ENCODE measurements at places on chromosomes 6 and 20.

GRCh38 chr6:12343440-12344162 lies 53.4 kb downstream of the EDN1 start:
- no peak for DNase-seq

DNA sequence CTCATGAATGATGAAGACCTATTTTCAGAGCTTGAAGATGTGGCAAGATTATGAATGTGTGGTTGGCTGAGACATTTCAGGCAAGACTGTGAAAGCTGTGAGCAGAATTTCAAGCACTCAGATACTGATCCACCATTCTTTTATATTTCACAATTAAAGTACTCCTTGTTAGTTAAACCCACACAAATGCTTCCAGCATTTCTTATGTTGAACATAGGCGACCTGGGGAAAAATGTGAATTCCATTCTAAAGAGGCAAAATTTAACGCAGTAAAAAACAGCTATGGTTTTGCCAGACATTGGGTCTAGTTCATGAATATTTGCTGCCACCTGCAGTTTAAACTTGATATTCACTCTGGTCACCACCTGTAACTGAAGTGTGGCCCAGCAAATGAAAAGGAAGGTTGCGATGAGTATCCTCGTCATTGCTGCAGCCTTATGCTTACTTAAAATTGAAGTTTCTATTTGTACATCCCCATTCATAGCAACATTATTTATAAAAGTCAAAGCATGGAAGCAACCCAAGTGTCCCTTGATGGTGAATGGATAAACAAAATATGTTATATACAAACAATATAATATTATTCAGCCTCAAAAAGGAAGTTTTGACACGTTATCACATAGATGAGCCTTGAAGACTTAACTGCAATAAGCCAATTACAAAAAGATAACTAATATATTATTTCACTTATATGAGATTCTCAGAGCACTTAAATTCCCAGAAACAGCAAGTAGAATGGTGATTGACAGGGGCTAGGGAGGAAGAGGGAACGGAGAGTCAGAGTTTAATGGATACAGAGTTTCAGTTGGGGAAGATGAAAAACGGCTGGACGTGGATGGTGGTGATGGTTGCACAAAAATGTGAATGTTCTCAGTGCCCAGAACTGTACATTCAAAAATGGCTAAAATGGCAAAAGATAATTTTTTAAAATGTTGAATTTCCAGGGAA lies 32.4 kb upstream of the FAM184A start:
- DNase-seq = peak; percentile 62

DNA sequence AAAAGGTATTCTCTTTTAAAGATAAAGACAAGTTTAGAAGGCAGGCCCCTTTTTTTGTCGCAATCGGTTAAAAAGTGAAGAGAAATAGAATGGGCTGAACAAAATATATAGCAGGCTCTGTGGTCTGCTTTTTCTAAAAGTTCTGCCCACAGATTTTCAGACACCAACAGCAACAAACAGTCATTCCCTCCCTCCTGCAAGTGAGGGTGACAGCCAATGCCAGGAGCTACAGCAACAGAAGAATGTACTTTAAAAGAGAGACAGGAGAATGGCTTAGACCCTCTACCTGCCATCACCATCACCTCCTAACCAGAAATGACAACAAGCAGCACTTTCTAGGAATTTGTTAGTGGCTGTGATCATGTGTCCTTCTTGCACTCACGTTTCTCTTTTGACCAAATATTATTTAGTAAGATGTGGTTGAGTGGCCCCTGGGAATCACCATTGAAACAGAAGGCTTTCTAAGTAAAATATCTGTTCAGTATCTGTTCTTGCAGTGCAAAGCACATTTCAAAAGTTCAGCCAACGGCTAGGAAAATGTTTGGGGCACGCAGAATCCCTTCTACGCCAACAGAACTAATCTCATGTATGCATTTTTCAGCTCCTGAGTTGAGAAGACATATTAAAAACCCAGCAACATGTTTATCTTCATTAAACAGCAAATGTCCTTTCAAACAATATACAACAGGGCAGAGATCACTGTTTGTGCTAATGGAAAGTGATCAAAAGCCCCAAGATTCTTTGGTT lies 248.5 kb downstream of the ATXN1 start:
- DNase-seq = no peak

- peak; percentile 82 for DNase-seq
Measured at GRCh38 chr6:28474441-28475219, 31.3 kb upstream of the ZSCAN23 start.

DNA sequence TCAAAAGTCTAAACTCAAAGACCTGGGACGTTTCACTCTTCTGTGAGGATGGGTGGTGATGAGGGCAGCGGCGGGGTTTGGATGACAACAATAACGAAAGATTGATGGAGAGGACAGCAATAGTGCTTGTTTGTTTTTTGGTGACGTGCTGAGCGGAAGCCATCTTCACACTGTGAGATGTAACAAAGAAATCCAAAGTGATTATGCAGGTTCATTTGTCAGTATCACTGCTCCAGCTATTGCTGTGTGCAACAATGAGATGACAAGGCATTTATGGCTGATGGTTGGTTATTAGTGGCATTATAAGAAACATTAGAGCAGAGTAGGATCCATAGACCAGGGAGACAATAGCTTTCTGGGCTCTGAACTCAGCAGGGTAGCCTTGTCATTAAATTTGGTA lies 306.7 kb downstream of the RNF144B start:
- DNase-seq = no peak

- DNase-seq = no peak
Measured at GRCh38 chr6:100271625-100272024, 193.1 kb downstream of the SIM1 start.

GRCh38 chr6:112764377-112764776 lies 417.2 kb downstream of the RFPL4B start:
- DNase-seq = no peak

DNA sequence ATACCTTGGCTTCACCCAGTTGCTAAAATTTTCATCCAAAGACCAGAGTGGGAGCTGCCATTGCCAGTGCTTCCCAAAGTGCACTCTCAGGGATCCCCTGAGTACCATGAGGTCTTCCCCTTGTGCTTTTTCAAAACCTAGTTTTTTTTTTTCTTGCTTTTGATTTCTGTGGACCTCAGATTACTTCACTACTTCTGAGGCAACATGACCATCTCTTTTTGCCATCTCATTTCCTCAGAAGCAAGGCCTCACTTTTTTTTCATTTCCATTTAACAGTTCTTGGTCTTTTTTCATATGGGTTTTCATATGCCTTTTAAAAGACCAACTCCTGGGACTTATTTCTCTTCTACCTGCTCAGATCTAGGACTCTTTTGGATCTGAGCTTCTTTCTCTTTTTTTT lies 64.1 kb upstream of the MMS22L start:
- DNase-seq = peak; percentile 51

DNA sequence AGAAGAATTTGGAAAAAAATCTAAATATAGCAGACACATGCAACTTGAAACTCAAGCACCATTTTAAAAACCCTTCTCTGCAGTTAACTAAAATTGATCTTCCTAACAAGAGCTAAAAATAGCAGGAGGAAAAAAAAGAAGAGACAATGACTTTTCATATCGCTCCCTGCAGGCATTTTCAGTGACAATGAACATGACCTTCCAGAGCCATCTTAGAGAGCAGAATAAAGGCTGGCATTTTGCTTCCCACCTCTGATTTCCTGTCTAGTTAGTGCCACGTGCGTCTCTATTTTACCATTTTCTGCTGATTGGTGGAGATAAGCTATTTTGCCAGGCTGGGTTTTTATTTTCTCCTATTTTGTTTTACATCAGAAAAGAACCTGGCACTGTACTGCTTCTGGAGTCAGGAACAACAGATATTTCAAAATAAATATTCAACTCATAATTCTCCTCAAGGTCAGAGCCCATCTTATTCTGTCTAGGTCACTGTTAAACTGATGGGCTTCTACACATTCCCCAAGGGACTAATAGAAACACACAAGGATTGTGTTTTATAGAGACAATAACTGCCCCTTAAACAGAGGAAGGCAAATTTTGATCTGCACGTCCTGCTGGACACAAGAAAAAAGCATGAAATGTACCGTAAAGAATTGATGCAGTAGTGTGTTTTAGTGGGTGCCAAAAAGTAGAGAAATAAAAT lies 70.2 kb upstream of the ENPP5 start:
- DNase-seq = no peak

DNA sequence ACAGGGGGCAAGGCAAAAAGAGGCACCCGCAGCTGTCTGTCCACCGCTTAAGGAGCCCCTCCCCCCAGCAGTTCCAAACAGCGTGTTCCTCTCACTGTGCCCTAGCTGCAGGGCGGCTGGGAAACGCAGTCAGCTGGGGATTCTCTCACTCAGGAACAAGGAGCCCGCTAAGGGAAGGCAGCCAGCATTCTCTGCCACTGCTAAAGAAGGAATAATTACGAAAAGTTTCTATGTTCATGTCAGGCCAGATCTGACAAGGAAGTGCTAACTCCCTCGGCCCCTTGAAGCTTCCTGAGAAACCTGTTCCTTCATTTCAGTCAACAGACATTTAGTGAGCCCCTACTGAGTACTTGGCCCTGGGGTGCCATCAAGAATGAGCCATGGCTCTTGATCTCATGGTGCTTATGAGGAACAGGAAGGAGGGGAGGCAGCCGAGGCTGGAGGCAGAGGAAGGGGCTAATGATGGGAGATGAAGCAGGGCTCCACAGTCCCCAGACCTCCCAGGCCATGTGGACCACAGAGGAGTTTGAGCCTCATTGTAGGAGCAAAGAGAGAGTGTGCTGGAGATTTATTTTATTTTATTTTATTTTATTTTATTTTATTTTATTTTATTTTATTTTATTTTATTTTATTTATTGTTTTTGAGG lies 101.7 kb upstream of the PMEPA1 start:
- no peak for DNase-seq

DNA sequence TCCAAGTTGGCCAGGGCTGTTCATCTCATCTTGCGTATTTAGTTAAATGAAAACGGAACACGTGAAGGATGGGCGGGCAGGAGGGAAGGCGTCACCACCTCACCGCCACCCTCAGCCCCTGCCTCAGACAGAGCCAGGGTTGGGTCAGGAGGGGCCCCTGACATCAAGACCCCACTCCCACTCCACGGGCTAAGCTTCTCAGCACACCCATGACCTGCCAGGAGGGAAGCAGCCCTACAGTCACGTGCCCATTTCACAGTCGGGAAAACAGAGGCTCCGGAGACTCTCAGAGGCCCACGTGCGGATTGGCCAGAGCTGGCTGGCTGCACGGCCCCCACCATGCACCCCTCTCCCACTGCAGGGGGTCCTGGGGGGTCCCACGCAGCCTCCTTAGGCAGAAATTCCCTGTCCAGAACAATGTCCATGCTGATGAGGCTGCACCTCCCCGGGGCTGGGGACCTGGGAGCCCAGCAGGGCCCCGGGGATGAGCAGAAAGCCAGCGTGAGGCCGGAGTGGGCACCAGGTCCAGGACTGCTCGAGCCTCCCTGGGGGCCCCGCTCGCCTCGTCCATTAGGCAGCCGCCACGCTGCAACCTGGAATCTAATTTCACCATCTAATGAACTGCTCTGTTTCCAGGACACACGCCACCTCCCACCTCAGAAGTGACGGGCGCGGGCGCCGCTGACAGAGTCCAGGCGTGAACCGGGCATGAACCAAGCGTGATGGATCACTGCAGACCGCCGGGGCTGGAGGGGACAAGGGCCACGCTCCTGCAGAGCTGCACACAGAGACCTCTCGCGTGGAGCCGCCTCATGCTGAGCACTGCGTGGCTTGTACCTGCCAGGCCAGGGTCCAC lies 15.8 kb downstream of the KCNQ2 start:
- no peak for DNase-seq

- no peak for DNase-seq
Measured at GRCh38 chr20:58078741-58079522, 149.5 kb downstream of the ANKRD60 start.

GRCh38 chr20:36815454-36816091 lies 42.0 kb upstream of the DSN1 start:
- DNase-seq = no peak

DNA sequence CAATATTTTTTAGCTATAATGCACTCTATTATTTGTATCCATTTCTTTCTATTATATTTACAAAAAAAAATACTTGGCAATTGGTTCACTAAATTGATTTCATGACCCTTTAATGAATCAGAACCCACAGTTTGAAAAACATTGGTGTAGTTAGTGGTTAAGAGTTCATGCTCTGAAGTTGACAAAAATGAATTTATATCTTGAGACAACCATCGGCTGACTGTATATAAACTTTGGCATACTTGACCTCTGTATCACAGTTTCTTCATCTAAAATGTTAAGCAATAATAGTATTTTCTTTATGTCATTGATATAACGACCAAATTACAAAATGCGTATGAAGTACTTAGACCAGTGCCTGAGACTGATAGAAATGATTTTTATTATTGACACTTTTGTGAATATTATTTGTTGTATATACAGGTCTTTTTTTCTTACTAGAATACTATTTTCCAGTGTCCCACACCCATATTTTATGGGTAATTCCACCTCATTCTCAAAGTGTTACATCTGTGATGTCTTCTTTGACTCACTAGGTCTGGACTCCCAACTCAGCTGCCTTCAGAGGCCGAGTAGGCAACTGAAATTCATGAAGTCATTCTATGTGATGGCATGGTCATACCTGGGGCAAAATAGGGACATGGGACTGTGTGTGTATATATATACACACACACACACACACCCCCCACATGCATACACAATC lies 459.2 kb downstream of the RFPL4B start:
- no peak for DNase-seq

DNA sequence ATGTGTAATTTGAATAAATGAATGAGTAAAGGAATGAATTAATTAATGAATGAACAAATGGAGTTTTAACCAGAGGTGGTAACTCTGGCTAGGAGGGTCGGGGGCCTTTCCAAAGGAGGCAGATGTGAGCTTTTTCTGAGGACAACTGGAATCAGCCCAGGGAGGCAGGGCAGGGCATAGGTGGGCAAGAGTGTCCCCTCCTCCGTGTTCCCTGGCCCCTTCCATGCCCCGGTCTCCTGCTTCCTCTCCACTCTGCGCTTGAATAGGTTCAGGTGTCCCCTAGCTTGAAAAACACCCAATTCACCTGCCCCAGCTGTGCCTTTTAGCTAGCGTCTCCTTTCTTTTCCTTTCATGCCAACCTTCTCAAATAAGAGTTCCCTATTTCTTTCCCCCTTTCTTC lies 473.1 kb downstream of the CDH26 start:
- no peak for DNase-seq

DNA sequence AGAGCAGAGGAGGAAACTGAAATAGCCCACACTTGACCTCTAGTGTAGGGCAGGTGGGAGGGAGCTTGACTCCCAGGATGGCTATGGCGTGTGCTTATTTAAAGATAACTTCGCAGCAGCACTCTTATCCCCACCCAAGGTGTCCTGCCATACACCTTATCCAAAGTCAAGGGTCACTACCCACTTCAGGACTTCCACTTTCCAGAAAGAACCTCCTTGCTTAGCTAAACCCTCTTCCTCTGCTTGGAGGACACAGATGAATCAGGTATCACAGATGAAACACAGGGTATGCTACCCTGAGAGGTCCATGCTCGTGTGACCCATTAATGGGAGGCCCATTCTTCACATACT lies 2.3 kb downstream of the RIN2 start:
- no peak for DNase-seq

- peak; percentile 2 for DNase-seq
Measured at GRCh38 chr6:160261991-160262680, 3.5 kb upstream of the SLC22A2 start.

DNA sequence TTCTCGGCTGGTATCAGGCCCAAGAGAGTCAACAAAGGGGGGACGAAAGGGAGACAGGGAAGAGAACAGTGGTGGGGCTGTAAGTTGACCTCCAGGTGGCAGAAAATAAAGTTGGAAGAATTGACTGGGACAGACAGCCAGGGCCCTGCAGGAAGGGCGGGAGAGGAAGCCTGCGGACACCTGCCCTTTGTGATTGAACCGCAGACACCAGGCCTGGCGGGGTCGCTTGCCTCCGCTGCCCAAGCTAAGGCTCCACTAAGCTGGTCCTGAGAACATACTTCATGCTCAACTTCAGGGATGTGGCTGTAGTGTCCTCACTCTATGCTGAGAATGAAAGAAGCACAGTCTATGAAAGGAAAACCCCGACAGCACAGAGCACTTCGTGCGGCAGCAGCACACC lies 53.8 kb downstream of the RPP40 start:
- DNase-seq = no peak

Measured in common myeloid progenitor, CD34-positive (primary cell).